Esophagus mucosa (tissue), 1 donor: ENCODE measurements at places on chromosomes 16 and 17. TPM values are rescaled to one million over a fixed set of nuclear protein-coding genes. Genes with fewer than 3 reads are reported as not detected.

LYZL6 gene
- not detected for total RNA-seq

WFDC1 gene
- total RNA-seq, result 1.1 TPM

TPSD1 gene
- total RNA-seq, result not detected

GP1BA gene
- not detected for total RNA-seq

DNA sequence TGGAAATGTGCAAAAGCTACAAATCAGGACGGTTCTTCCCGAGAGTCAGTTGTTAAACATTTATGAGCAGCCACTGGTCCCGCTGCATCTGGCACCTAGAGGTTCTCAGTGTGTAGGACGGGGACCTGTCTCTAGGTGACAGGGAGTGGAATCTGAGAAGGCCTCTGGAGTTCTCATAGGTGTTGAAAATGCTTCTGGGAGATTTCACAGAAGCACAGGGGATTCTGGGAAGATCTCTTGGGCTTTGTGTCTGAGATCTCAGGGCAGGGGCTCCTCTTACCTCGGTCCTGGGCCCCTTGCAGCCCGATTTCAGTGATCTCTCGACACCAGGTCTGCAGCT, 8.9 kb downstream of the ALOX15 start:
- no peak for ATAC-seq

- no peak for ATAC-seq
Measured at GRCh38 chr16:48564544-48565444, 45.2 kb downstream of the N4BP1 start.

GRCh38 chr16:81879625-81880024, 100.5 kb downstream of the PLCG2 start:
- ATAC-seq, result no peak

- no peak for ATAC-seq
Measured at GRCh38 chr17:63989622-63990345, 8.4 kb upstream of the PRR29 start.

- no peak for ATAC-seq
Measured at GRCh38 chr17:47230864-47231263, 21.7 kb downstream of the MYL4 start.

DNA sequence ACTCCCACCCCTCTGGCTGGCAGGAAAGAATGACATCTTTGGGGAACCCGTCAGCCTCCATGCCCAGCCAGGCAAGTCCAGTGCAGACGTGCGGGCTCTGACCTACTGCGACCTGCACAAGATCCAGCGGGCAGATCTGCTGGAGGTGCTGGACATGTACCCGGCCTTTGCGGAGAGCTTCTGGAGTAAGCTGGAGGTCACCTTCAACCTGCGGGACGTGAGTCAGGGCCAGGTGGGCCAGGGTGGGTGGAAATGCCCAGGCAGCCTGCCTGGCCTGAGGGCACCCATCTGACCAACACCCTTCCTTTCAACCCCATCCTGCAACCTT, 8.1 kb upstream of the DCAF7 start:
- no peak for ATAC-seq

GRCh38 chr16:5951486-5951885, 853.9 kb upstream of the EEF2KMT start:
- ATAC-seq, result no peak

- no peak for ATAC-seq
Measured at GRCh38 chr16:9123401-9123800, 32.0 kb downstream of the HAPSTR1 start.
